ENCODE measurements at places on chromosomes 7 and 10.
A peak's percentile ranks its signal among the peaks of the same experiment; 100 is the strongest.

- DNase-seq, result peak; percentile 25
Measured at GRCh38 chr10:4013651-4014121, 228.7 kb upstream of the KLF6 start.

GRCh38 chr10:101670635-101671034 is 24.3 kb downstream of the FBXW4 start:
- DNase-seq, result no peak

GRCh38 chr7:28505867-28506266 is 93.5 kb downstream of the CREB5 start:
- no peak for DNase-seq

DNA sequence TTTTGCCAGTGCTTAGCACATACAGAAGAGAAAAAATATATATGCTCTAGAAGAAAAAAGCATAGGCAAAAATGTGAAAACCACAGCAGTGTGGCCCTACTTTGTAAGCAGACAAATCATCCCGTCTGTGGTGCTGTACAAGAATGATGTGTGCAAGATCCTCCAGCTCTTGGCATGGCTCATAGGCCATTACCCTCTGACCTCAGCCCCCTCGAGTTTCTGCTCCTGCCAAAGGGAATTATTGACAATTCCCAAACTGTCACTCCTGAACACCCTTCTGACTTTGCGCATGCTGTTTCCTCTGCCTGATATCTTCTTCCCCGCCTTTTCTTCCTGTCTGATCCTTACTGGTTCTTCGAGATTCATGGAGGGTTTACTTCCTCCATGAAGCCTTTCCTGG is 27.1 kb downstream of the PLA2G12B start:
- DNase-seq, result no peak

- DNase-seq, result no peak
Measured at GRCh38 chr10:122265896-122266295, 5.2 kb upstream of the BTBD16 start.

DNA sequence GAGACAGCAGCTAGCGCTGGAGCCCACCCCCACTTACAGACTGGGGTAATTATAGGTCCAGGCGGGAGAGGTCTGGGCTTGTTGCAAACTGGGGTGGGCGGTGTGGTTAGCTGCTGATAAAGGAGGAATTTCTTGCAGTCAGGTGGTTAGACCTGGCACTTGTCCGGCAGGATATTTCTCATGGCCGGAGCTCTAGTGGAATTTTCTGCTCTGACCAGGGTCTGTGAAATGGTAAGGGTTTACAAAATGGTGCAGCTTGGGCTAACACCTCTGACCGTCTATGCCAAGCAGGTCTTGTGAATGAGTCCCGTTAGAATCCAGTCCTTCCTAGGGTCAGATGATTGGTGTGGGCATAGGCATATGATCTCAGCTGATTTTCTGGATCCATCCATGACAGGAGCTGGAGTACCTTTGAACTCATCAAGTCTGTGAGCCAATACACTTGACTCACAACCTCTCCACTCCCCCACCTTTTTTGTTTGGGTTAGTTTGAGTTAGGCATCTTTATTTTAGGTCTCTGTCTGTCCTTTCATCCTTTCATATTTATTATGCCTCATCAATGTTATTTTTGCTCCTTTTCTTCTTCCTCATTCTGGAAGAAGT is 213.4 kb downstream of the SUGCT start:
- DNase-seq, result no peak

- no peak for DNase-seq
Measured at GRCh38 chr10:9060314-9060713, 1005.8 kb downstream of the GATA3 start.
